ENCODE measurements at places on chromosomes 2 and 18. TPM values are rescaled to one million over a fixed set of nuclear protein-coding genes. Genes with fewer than 3 reads are reported as not detected.
A peak's percentile ranks its signal among the peaks of the same experiment; 100 is the strongest.

Gene TXNDC2
- polyA plus RNA-seq: not detected

Gene CCDC178
- polyA plus RNA-seq: 1.6 TPM

Gene IL1RN
- not detected for polyA plus RNA-seq

Gene CDH19
- polyA plus RNA-seq: not detected

Gene IL1R1
- polyA plus RNA-seq: 5.4 TPM

Gene BOLL
- polyA plus RNA-seq: not detected

Gene MROH2A
- polyA plus RNA-seq: not detected

Gene PTPRN
- polyA plus RNA-seq: not detected

Gene GALR1
- not detected for polyA plus RNA-seq

Gene PEX13
- 18.0 TPM for polyA plus RNA-seq

- no peaks in the 10 kb centered on the region for H3K4me1 ChIP-seq
- no peak overlapping the region for H3K4me3 ChIP-seq
- H3K27me3 ChIP-seq: no peaks in the 10 kb centered on the region
- DNase-seq: no peak
- no peak overlapping the region for H3K27ac ChIP-seq
- no peaks in the 10 kb centered on the region for H3K36me3 ChIP-seq
Measured at GRCh38 chr2:35000453-35000852, 1355.1 kb upstream of the CRIM1 start.

- H3K36me3 ChIP-seq: no peaks in the 10 kb centered on the region
- peaks cover 9% of the 10 kb centered on the region for H3K4me1 ChIP-seq
- no peaks in the 10 kb centered on the region for H3K27me3 ChIP-seq
- no peak overlapping the region for H3K4me3 ChIP-seq
- no peak overlapping the region for H3K27ac ChIP-seq
- no peak for DNase-seq
Measured at GRCh38 chr2:96788442-96789244, 27.4 kb upstream of the CNNM3 start.

DNA sequence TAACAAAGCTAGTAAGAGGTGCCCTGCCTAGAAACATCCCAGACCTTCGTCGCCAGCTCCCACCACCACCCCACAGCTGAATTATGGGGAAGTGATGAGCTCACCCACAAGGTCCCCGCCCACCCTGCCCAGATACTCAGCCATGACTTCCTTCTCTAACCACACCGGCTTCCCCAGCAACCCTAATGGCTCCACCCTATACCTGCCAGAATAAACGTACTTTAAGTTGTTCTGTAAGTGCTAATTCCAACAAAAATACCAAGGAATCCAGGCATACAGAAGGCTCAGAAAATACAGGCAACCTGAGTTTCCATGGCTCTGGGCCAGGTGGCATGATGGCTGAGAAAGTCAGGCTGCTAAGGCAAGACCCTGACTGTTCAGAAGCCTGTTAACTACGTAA, 39.1 kb downstream of the TMEM163 start:
- peaks cover 30% of the 10 kb centered on the region for H3K4me1 ChIP-seq
- no peaks in the 10 kb centered on the region for H3K36me3 ChIP-seq
- no peak overlapping the region for H3K4me3 ChIP-seq
- no peaks in the 10 kb centered on the region for H3K27me3 ChIP-seq
- no peak for DNase-seq
- no peak overlapping the region for H3K27ac ChIP-seq

GRCh38 chr2:152134488-152135280, 35.8 kb upstream of the CACNB4 start:
- no peak overlapping the region for H3K4me3 ChIP-seq
- DNase-seq: peak; percentile 13
- H3K27me3 ChIP-seq: no peaks in the 10 kb centered on the region
- H3K27ac ChIP-seq: no peak overlapping the region
- peaks cover 6% of the 10 kb centered on the region for H3K4me1 ChIP-seq
- no peaks in the 10 kb centered on the region for H3K36me3 ChIP-seq

- H3K27ac ChIP-seq: peak overlapping the region; percentile 68
- no peaks in the 10 kb centered on the region for H3K36me3 ChIP-seq
- peak; percentile 13 for DNase-seq
- H3K4me1 ChIP-seq: no peaks in the 10 kb centered on the region
- no peaks in the 10 kb centered on the region for H3K27me3 ChIP-seq
Measured at GRCh38 chr18:34493566-34494358, 216.3 kb upstream of the DTNA start.

GRCh38 chr18:35171315-35171987, 69.4 kb upstream of the ZNF397 start:
- DNase-seq: no peak
- H3K4me3 ChIP-seq: no peak overlapping the region
- H3K27ac ChIP-seq: no peak overlapping the region
- no peaks in the 10 kb centered on the region for H3K4me1 ChIP-seq
- H3K27me3 ChIP-seq: peaks cover 12% of the 10 kb centered on the region

- no peak overlapping the region for H3K27ac ChIP-seq
- no peaks in the 10 kb centered on the region for H3K4me1 ChIP-seq
- H3K36me3 ChIP-seq: no peaks in the 10 kb centered on the region
- H3K4me3 ChIP-seq: no peak overlapping the region
- no peak for DNase-seq
Measured at GRCh38 chr2:71043531-71044407, 24.7 kb upstream of the NAGK start.

DNA sequence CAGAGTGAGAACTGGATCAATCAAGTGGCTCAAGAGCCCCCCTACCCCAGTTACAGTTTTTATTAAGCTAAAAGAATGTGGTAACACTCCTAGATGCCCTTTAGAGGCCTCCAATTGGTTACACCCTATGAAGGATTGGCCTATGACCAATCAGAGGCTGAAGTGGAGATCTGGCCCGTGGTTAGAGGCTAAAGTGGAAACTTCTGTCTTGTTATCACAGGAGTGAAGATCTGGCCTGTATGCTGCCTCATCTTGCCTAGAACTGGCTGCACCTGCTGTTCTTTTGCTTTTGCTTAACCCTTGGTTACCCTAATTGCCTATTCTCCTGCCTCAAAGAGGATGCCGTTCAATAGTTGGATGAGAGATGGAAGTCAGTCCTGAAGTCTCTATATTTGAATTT, 100.1 kb upstream of the MAP2 start:
- no peak overlapping the region for H3K4me3 ChIP-seq
- DNase-seq: no peak
- no peak overlapping the region for H3K27ac ChIP-seq
- no peaks in the 10 kb centered on the region for H3K4me1 ChIP-seq
- H3K36me3 ChIP-seq: no peaks in the 10 kb centered on the region

DNA sequence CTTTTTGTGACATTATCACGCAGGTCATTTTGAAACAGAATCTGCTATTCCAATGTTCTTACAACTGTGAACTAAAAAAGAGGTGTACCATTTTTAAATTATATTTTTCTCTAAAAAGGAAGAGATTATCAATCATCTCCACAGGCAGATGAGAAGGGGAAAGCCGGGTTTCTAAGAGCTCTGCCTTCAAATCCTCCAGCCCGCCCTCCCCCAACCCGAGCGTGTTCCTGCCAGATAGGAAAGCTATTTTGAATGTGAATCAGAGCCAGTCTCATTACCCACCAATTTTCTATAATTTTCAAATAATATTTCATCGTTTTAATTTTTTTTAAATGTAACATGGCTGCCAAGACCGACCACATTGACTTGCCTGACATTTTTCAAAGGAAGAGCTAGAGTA, 65.9 kb downstream of the KCNF1 start:
- no peak overlapping the region for H3K4me3 ChIP-seq
- no peaks in the 10 kb centered on the region for H3K27me3 ChIP-seq
- no peaks in the 10 kb centered on the region for H3K4me1 ChIP-seq
- no peaks in the 10 kb centered on the region for H3K36me3 ChIP-seq

- no peaks in the 10 kb centered on the region for H3K27me3 ChIP-seq
- H3K4me1 ChIP-seq: no peaks in the 10 kb centered on the region
- H3K4me3 ChIP-seq: no peak overlapping the region
- no peak overlapping the region for H3K27ac ChIP-seq
Measured at GRCh38 chr2:222434204-222434603, 9.9 kb downstream of the SGPP2 start.

GRCh38 chr2:230793572-230794359, 71.0 kb upstream of the ITM2C start:
- peaks cover 37% of the 10 kb centered on the region for H3K4me1 ChIP-seq
- H3K27me3 ChIP-seq: no peaks in the 10 kb centered on the region
- peaks cover 7% of the 10 kb centered on the region for H3K36me3 ChIP-seq

DNA sequence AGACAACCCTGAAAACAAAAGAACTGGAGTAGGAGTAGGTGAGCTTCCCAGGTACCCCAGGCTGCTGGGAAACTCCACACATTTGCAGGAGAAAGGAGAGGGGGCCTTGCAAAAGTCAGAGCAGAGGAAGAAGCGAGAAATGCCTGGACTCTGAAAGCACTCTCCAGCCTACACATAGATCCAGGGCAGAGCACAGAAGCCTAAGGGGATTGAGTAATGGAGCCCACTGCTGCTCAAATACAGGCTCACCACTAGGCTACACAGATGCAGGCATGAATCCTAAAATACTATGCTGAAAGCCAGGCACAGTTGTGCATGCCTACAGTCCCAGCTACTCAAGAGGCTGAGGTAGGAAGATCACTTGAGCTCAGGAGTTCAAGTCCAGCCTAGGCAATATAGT, 33.4 kb downstream of the OSBPL1A start:
- H3K4me3 ChIP-seq: no peak overlapping the region
- no peaks in the 10 kb centered on the region for H3K36me3 ChIP-seq
- DNase-seq: no peak
- H3K4me1 ChIP-seq: peaks cover 9% of the 10 kb centered on the region
- H3K27ac ChIP-seq: no peak overlapping the region

GRCh38 chr2:120650022-120650644, 85.5 kb upstream of the GLI2 start:
- no peak overlapping the region for H3K4me3 ChIP-seq
- H3K27ac ChIP-seq: no peak overlapping the region
- DNase-seq: no peak
- no peaks in the 10 kb centered on the region for H3K4me1 ChIP-seq

DNA sequence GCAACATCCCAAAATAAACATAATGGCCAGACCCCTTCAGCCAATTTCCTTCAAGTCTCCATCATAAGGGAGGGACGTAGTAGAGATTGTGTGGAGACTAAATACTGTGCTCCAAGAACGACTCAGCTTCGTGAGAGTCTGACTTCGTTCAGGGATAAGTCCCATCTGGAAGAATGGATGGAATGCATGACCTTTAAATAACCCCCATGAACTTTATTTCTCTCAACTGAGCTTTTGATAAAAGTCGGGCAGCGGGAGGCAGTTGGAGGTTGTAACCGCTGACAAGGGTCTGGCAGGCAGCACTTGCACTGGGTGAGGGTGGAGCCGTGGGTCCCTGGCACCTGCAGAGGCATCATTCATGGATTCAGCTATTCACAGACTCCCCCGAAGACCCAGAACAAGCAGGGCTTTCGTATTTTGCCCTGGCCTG, 115.9 kb downstream of the ZFP36L2 start:
- H3K27me3 ChIP-seq: no peaks in the 10 kb centered on the region
- H3K4me1 ChIP-seq: peaks cover 25% of the 10 kb centered on the region
- no peak for DNase-seq
- H3K36me3 ChIP-seq: no peaks in the 10 kb centered on the region
- no peak overlapping the region for H3K4me3 ChIP-seq
- H3K27ac ChIP-seq: no peak overlapping the region

DNA sequence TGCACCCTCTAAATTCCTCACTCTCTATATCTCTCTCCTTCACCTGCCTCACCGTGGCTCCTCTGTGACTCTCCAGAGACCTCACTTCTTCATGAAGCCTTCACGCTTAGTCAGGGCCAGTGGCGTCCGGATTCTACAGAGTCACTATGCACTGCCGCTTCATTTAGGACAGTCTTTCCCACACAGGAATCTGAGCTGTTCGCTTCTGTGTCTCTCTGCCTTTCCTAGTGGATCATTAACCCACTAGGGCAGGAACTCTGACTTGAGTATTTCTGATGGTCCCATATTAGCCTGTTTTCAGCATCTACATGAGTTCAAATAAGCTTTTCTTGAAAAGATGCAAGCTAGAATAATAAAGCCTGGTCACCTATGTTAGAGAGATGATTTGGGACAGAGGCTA, 180.2 kb upstream of the DOK6 start:
- H3K27ac ChIP-seq: no peak overlapping the region
- H3K36me3 ChIP-seq: no peaks in the 10 kb centered on the region
- H3K4me1 ChIP-seq: no peaks in the 10 kb centered on the region

DNA sequence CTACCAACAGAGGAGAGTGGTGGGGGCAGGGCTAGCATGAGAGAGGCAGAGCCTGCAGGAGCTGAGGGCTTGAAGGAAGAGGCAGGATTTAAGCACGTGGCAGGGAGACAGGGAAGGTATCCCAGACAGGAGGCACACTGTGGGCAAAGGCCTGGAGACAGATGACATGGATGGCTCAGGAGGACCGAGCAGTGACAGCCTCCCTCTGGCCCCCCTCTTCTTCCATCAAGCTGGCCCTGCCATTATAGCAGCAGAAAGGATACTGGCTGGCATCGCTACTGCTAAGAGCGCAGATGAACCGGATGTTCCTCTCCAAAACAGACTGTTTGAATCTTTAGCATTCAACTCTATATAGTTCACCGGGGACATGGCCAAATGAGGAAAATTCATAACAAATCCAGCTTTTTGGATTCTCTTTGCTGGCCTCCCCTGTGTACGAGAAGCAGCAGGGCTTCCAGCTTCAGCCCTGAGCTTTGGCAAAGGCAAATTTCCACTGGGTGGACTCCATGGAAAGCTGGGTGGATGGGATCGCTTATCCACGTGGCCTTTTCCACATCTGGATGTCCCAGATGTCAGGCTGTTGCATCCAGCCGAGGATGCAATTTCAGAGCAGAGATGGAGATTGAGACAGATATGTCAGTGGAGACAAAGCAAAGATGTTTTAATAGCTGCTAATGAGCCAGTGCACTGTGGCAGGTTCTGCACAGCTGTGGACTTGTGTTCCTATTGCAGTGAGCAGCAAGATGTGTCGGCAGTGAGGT, 36.2 kb downstream of the CAPN13 start:
- no peak overlapping the region for H3K27ac ChIP-seq
- H3K4me3 ChIP-seq: no peak overlapping the region
- no peaks in the 10 kb centered on the region for H3K27me3 ChIP-seq
- no peaks in the 10 kb centered on the region for H3K4me1 ChIP-seq

- H3K4me1 ChIP-seq: no peaks in the 10 kb centered on the region
- DNase-seq: no peak
- no peak overlapping the region for H3K4me3 ChIP-seq
- no peaks in the 10 kb centered on the region for H3K36me3 ChIP-seq
- no peak overlapping the region for H3K27ac ChIP-seq
Measured at GRCh38 chr2:25720575-25720974, 47.2 kb upstream of the DTNB start.

- no peak for DNase-seq
- H3K27me3 ChIP-seq: peaks cover 2% of the 10 kb centered on the region
- peaks cover 2% of the 10 kb centered on the region for H3K4me1 ChIP-seq
- H3K27ac ChIP-seq: no peak overlapping the region
Measured at GRCh38 chr2:201847481-201847880, 41.1 kb downstream of the CDK15 start.

DNA sequence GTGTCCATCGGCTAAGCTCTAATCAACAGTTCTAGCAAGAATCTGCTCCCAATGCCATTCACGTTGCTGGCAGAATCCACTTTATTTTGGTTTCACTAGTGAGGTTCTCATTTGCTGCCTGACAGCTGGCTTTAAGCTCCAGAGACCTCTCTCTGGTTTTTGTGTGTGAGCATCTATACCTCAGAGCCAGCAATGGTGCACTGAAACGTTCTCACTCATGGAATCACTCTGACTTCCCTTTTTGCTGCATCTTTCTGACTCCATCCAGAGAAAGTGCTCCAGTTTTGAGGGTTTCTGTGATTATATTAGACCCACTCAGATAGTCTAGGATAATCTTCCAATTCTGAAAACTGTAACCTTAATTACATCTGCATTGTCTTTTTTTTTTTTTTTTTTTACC, 596.6 kb downstream of the RNF144A start:
- DNase-seq: no peak
- H3K27ac ChIP-seq: no peak overlapping the region
- no peaks in the 10 kb centered on the region for H3K27me3 ChIP-seq

GRCh38 chr2:85231952-85232351, 95.8 kb downstream of the TGOLN2 start:
- H3K36me3 ChIP-seq: no peaks in the 10 kb centered on the region
- H3K27me3 ChIP-seq: no peaks in the 10 kb centered on the region
- H3K27ac ChIP-seq: no peak overlapping the region
